ENCODE measurements at places on chromosomes 16 and 17.

- DNase-seq = no peak
Measured at GRCh38 chr16:27911486-27911885, 152.0 kb downstream of the GSG1L start.

DNA sequence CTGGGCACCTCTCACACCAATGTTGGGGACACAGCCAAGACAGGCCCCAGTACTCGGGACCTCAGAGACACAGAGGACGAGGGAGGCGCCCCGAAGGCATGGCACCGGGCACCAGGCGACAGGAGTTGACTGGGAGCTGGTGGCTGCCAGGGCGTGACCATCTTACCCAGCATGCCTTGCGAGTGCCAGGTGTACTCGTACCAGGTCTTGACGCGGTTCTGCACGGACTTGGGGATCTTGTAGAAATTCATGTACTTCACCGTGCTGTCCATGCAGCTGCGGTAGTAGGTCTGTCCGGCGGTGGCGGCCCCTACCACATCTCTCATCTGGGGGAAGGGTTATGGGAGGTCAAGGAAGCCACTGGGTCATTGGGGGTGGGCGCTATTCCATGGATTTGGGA, 67.3 kb downstream of the CNGB1 start:
- no peak for DNase-seq

DNA sequence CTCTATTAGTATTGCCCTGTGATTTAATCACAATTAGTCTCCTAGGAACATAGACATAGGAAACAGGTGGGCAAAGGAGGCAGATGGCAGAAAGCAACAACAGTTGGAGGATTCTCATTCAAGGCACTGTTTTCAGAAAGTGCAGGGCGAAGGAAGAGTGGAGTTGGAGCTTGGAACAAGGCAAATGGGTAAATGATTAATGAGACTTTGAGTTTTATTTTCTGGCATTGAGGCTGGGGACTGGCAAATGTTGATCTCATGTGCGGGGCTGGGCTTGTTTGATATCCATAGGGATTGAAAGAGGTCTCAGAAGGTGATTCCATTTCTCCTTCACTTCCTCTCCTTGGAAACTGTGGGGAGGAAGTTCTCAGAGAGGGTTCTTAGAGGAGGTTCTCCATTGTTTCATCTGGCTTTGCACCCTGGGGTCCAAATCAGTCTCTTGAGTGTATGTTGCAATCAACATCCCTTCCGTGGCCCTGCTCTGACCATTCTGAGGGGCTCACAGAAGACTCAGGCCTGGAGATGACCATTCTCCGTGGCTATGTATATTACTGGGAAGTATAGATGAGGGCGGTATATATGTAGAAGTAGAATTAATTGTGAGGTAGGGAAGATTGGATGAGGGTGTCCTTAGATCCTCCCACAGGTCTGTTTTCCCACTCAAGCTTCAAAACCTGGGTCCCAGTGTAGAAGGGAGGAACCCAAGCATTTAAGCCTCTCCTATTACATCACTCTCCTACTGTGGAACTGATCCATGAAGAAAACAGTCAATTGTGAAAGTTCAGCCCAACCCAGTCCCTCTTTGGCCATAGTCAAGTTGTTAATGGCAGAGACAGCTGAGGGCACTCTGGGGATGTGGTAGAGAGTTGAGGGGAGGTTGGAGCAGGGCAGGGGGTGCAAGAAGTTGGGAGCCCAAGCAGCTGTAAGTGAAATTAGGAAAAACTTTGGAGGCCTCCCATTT, 36.5 kb upstream of the SRSF1 start:
- DNase-seq = no peak

GRCh38 chr16:53626161-53626560, 77.5 kb downstream of the RPGRIP1L start:
- DNase-seq = no peak

DNA sequence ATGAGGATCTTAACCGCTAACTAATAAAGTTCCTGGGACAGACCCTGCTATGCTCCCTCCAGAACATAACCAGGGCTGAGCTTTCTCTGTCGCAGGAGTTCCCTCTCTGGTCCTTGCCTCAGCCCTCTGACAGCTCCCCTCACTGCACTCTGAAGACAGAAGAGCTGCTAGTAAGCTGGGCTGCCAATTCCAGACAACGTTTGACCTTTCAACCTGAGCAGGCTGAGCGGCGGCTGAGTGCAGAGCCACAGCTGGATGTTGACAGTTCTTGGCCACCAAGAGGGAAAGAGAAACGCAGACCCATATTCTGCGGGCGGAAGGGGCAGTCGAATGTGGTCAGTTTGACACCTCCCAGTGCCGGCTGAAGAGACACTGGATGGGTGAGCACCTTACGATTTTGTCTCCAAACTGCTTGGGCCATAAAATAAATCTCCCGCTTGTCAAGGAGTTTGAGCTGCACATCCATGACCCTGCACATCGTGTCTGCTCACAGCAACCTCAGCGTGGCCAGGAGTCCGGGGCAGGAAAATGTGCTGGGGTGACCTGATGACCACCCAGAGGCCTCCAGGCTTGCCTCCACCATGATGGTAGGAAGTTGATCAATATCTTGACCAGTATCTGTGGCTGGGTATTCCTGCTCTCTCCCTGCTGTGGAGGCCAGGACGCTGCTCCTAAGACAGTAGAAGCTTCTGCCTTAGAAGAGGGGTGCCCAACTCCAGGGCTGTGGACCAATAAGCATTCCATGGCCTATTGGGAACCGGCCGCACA, 209.2 kb downstream of the PARN start:
- no peak for DNase-seq

DNA sequence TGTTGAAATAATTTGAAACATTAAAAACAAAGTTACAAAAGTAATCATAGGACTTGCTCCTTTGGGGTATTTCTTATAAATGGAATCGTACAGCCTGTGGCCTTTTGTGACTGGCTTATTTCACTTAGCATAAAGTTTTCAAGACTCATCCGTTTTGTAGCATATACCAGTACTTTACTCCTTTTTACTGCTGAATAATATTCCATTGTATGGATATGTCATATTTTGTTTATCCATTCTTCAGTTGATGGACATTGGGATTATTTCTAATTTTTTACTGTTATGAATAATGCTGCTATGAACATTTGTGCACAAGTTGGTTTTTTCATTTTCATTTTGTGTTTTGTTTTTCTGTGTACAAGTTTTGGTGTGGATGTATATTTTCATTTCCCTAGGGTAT, 30.0 kb upstream of the RHBDL3 start:
- DNase-seq = no peak

- DNase-seq = no peak
Measured at GRCh38 chr16:61596655-61597054, 439.6 kb downstream of the CDH8 start.

- no peak for DNase-seq
Measured at GRCh38 chr16:78606545-78606944, 507.1 kb downstream of the WWOX start.

Measured in mesothelial cell of epicardium (in vitro differentiated cells).